ENCODE measurements at places on chromosomes 12 and 14. TPM values are rescaled to one million over a fixed set of nuclear protein-coding genes. Genes with fewer than 3 reads are reported as not detected.

Gene RASSF9
- 2.7 TPM for total RNA-seq

Gene MGAT4C
- 0.26 TPM for total RNA-seq

Gene DDX11
- total RNA-seq: 20.9 TPM

Gene TEX52
- total RNA-seq: not detected

Gene WNT5B
- 0.79 TPM for total RNA-seq

Gene FIGNL2
- total RNA-seq: not detected

Gene KRT77
- not detected for total RNA-seq

Gene IQSEC3
- not detected for total RNA-seq

Gene DYRK4
- 20.0 TPM for total RNA-seq

Gene TBC1D30
- 2.6 TPM for total RNA-seq

Gene GPR162
- total RNA-seq: not detected

Gene NFYB
- 21.1 TPM for total RNA-seq

Gene RPS6KL1
- 6.1 TPM for total RNA-seq

Gene GLS2
- 6.1 TPM for total RNA-seq

Gene SERPINA10
- not detected for total RNA-seq

Gene PTPN6
- 12.4 TPM for total RNA-seq

Gene APOF
- not detected for total RNA-seq

Gene ATF1
- total RNA-seq: 39.6 TPM

Gene APOLD1
- 1.4 TPM for total RNA-seq

Gene CLEC4D
- total RNA-seq: not detected

Gene BMAL2
- total RNA-seq: 102 TPM

Gene CFAP54
- total RNA-seq: 0.26 TPM

Gene DPPA3
- total RNA-seq: not detected

Gene OR2AP1
- not detected for total RNA-seq

Gene APEX1
- 56.1 TPM for total RNA-seq

Gene P2RX2
- total RNA-seq: not detected

Gene ACADS
- total RNA-seq: 8.2 TPM

Gene IFNG-AS1
- not detected for total RNA-seq

Gene CLBA1
- 8.4 TPM for total RNA-seq

Gene CCDC63
- not detected for total RNA-seq

Gene PPM1H
- total RNA-seq: 0.90 TPM

Gene NAV3
- 1.6 TPM for total RNA-seq

Gene PIWIL1
- total RNA-seq: not detected

Gene ZNF140
- 19.2 TPM for total RNA-seq

Gene EIF5
- total RNA-seq: 180 TPM

Gene CCDC175
- total RNA-seq: not detected

Gene MANSC4
- not detected for total RNA-seq

Gene SYT1
- 0.26 TPM for total RNA-seq

Gene CNOT2
- total RNA-seq: 116 TPM

Gene ADAMTS20
- total RNA-seq: not detected

Gene MYL2
- not detected for total RNA-seq

Gene TDRD9
- total RNA-seq: 0.51 TPM

Gene RBMS2
- total RNA-seq: 9.2 TPM

Gene P2RX7
- 0.77 TPM for total RNA-seq

Gene SCNN1A
- total RNA-seq: 57.7 TPM

Gene FOXN4
- total RNA-seq: not detected
